ENCODE measurements at places on chromosomes 2 and 18.

DNA sequence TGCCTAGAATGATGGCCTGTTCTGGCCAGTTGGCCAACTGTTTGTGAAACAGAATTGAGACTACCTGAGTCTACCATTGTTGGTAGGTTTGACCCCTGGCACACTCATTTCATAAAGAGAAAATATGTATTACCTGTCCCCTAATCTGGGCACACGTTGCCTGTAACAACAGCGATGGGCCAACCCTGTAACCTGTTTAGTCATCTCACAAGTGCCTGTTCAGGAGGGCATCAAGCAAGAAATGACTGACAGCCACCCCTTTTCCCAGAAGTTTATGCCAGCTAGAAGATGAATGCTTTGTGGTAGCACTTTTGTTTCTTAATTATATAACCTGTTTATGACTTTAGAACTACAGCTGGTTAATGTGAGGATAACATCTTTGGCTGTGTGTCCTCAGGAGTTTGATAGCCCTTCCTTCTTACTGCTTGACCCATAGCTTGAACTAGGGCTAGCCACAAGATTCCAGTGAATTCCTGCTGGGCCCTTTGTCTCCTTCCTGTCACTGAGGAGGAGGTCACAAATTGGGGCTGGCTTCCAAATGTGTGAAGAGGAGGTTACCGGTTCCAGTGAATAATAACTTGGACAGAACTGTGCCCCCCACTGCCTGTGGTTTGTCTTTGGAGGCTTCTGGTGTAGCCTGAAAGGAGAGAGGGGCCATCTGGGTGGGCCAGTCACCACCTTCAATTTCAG lies 273.9 kb upstream of the EPAS1 start:
- no peak for DNase-seq

GRCh38 chr2:118565786-118566540 lies 281.5 kb downstream of the EN1 start:
- DNase-seq, result no peak

DNA sequence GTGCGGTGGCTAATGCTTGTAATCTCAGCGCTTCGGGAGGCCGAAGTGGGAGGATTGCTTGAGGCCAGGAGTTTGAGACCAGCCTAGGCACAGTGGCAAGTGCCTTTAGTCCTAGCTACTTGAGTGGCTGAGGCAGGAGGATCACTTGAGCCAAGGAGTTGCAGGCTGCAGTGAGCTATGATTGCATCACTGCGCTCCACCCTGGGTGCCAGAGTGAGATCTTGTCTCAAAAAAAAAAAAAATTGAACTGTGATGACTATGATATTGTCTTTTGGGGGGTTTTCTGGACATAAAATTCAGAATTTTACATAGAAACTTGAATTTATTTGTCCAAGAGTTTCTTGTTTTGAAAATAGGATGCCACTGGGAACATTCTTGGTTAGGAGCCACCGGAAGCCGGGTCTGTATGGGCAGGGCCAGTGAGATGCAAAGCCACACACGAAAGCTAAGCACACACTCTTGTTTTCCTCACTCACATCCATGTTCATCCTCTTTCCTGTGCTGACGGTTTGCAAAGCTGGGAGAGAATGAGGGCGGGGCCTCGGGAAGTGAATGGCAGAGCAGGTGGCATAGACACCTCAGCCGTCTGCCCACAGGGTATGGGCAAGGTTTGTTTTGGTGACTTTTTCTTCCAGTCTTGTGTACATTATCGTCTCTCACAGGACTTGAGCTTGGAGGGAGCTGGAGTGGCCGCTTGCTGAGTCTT lies 12.6 kb downstream of the AGAP1 start:
- DNase-seq, result no peak

GRCh38 chr18:76771192-76771799 lies 51.1 kb upstream of the ZNF236 start:
- no peak for DNase-seq

DNA sequence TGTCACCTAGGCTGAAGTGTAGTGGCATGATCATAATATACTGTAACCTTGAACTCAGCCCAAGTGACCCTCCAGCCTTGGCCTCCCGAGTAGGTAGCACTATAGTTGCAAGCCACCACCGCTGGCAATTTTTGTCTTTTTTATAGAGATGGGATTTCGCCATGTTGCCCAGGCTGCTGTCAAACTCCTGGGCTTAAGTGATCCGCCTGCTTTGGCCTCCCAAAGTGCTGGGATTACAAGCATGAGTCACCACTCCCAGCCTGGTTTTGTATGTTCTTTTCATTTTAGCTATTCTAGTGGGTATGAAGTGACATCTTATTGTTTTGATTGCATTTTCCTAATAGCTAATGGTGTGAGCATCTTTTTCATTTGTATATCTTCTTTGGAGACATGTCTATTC lies 11.3 kb upstream of the EXOC6B start:
- DNase-seq, result no peak

GRCh38 chr2:162210385-162210784 lies 32.9 kb downstream of the FAP start:
- no peak for DNase-seq

GRCh38 chr18:74617486-74617885 lies 19.8 kb downstream of the ZNF407 start:
- DNase-seq, result no peak

DNA sequence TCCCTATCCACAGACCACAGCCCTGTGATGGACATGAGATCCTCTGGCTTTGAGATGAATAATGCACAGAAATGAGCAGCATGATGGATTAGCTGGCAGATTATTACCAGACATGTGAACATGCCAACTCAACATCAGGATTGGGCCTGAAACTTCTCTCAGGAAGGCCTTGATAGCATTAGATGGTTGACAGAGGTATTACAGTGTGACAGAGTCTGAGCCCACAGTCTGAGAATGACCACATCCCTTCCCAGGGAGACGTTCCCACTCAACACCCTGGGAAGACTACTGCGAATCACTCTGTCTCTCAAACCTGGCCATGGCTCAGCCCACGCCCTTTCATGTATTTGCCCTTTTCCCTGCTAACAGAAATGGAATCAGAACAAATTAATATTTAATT lies 66.9 kb downstream of the BCL11A start:
- no peak for DNase-seq

GRCh38 chr2:226733189-226733858 lies 66.3 kb downstream of the IRS1 start:
- no peak for DNase-seq
